Activated CD8-positive, alpha-beta memory T cell treated with anti-CD3 and anti-CD28 coated beads, Interleukin-2, amount 10 ng/mL, durations not matched to agents 7 days and 5 days (primary cell): ENCODE measurements at places on chromosomes 5 and 9. TPM values are rescaled to one million over a fixed set of nuclear protein-coding genes. Genes with fewer than 3 reads are reported as not detected.

CMYA5 gene
- 0.21 TPM for total RNA-seq

GRCh38 chr5:167853421-167853820 is 438.0 kb upstream of the WWC1 start:
- no peaks in the 10 kb centered on the region for H3K27me3 ChIP-seq
- H3K4me1 ChIP-seq, result no peaks in the 10 kb centered on the region
- peaks cover 1% of the 10 kb centered on the region for H3K36me3 ChIP-seq
- no peak overlapping the region for H3K27ac ChIP-seq

CD14 gene
- total RNA-seq, result 0.38 TPM

SIT1 gene
- 155 TPM for total RNA-seq

DNA sequence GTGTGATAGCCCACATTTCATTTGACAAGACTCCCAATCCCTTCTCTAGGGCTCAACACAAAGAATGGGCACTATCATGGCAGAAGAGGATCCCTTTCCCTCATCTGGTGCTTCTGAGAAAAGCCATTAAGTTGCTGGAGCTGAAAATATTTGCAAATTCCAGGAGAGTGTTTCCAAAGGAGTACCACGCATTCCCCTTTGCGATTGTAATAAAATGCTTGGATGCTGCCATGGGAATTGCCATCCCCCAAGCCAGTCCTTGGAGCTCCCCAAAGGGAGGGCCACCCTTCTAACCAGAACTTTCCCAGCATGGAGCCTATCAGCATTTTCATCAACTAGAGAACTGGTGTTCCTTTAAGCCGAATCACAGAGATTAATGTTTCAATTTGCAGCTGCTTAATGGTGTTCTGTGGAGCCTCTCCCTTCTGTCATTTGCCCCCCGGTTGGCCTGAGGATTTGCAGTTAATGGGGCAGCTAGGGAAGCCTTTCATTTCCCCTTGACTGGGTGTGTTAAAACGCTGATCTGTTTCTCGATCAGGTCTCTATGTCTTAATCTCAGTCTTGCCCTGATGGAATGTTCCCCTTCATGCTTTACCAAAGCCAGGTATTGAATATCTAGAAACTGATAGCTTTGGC is 133.0 kb downstream of the ENC1 start:
- DNase-seq, result no peak
- H3K4me1 ChIP-seq, result no peaks in the 10 kb centered on the region
- H3K36me3 ChIP-seq, result no peaks in the 10 kb centered on the region
- H3K4me3 ChIP-seq, result no peak overlapping the region
- H3K27ac ChIP-seq, result no peak overlapping the region

GLRA1 gene
- total RNA-seq, result not detected
